ENCODE measurements at places on chromosomes 16 and 17.

DNA sequence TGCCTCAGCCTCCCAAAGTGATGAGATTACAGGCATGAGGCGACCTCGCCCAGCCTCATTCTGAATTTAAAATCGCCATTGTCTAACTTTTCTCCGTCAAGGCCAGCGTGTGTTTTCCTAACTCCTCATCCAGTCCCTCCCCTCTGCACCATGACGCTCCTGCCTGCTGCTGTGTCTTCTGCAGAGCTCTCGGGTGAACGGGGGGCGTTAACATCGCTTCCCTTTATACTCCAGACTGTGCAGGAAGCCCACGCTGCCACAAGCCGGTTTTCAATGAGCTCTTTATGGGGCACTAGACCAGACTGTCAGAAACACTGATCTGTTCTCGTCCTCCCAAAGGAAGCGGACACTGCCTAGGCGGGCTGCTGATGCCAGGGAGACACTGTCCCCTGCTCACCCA is 13.2 kb downstream of the AANAT start:
- no peak for DNase-seq

DNA sequence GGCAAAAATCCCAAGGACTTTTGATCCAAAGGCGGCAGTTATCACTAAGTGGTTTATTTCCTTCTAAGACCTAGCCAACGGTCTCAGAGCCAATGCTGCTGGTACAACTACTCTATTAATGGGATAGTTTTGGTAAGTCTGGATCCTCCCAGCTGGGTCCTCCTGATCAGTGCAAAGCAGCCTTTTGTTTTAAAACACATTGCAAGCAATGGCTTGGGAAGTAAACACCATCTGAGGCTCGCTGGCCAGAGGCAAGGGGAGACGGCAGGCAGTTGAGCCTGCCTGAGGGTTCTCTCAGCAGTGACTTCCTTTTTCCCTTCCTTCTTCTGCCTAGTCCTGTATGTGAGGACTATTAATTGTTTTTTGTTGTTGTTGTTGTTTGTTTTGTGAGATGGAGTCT is 1.6 kb upstream of the SLC5A10 start:
- DNase-seq: no peak

GRCh38 chr17:48194097-48194550 is 86.6 kb downstream of the SNX11 start:
- no peak for DNase-seq

GRCh38 chr16:66065925-66066324 is 300.6 kb upstream of the CDH5 start:
- no peak for DNase-seq
